GM12878 (cell line): ENCODE measurements at places on chromosomes 3 and 15.

- H3K27ac ChIP-seq = no peak overlapping the region
- H3K4me1 ChIP-seq = no peaks in the 10 kb centered on the region
- DNase-seq = no peak
Observed at GRCh38 chr15:57322602-57323250, 53.6 kb upstream of the CGNL1 start.

GRCh38 chr3:195040094-195040493, 230.9 kb downstream of the XXYLT1 start:
- no peak overlapping the region for H3K4me3 ChIP-seq
- no peak for DNase-seq
- H3K4me1 ChIP-seq = no peaks in the 10 kb centered on the region
- no peaks in the 10 kb centered on the region for H3K36me3 ChIP-seq
- no peaks in the 10 kb centered on the region; the same call in 1 of the 2 replicates for H3K27me3 ChIP-seq
- H3K27ac ChIP-seq = no peak overlapping the region

GRCh38 chr3:158568784-158569183, 2.2 kb upstream of the MLF1 start:
- 0 out of 2 replicates have a peak, but pooled peaks cover 2% of the 10 kb centered on the region for H3K27me3 ChIP-seq
- no peak for DNase-seq
- no peak overlapping the region for H3K27ac ChIP-seq
- H3K4me1 ChIP-seq = no peaks in the 10 kb centered on the region
- H3K36me3 ChIP-seq = no peaks in the 10 kb centered on the region

DNA sequence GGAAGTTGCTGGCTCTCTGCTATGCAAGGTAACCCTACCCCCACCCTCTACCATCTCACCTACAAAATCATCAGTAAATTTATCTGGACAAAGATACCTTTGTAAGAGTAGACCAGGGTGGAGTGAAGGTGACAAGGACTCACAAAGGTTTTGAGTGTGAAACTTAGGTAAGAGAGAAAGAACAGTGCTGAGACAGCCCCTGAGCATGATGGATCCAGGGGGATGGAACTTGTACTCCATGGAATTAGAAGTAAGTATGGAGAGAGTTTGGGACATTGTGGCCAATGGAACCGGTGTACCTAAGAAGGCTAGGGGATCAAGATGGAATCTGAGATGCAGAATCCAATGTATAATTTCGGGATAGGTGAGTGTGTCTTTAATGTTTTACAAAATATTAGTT, 153.0 kb upstream of the NSMCE3 start:
- no peak for DNase-seq
- H3K4me1 ChIP-seq = no peaks in the 10 kb centered on the region
- no peaks in the 10 kb centered on the region for H3K36me3 ChIP-seq
- H3K27ac ChIP-seq = no peak overlapping the region
- H3K27me3 ChIP-seq = no peaks in the 10 kb centered on the region

DNA sequence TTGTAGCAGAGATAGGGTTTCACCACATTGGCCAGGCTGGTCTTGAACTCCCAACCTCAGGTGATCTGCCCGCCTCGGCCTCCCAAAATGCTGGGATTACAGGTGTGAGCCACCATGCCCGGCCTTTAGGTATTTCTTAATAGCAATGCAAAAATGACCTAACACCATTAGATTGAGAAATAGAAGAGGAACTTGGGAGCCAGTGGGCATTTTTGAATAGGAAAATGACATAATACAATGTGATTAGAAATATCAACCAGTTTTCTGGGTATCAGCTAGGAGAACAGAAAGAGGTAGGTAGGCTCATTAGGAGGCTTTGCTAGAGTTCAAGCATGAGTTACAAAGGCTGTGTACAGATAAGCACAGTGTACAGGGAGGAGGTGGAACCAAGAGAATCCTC, 101.8 kb upstream of the TBC1D5 start:
- no peak for DNase-seq
- H3K4me1 ChIP-seq = no peaks in the 10 kb centered on the region
- H3K27ac ChIP-seq = no peak overlapping the region
- no peaks in the 10 kb centered on the region for H3K36me3 ChIP-seq
- H3K4me3 ChIP-seq = no peak overlapping the region
- no peaks in the 10 kb centered on the region for H3K27me3 ChIP-seq

DNA sequence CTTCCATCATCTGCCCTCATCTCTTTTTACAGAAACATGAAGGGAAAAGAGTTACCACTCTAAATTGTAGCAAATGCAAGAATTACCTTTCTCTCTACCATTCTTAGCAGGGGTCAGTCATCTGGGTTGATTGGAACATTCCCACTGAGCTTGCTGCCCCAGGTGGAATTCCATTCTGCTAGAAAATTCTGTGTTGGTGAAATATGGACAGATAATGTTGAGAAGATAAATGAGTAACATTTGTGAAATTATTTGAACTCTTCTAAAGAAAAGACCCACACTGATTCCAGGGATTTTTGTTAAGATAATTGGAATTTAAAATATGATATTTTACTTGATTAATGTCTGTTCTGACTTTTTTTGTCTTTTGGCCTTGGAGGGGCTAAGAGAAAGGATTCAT, 11.0 kb upstream of the CPA3 start:
- H3K4me1 ChIP-seq = no peaks in the 10 kb centered on the region
- no peak overlapping the region for H3K4me3 ChIP-seq
- no peaks in the 10 kb centered on the region for H3K36me3 ChIP-seq
- H3K27ac ChIP-seq = no peak overlapping the region

GRCh38 chr3:116052602-116053001, 392.7 kb downstream of the LSAMP start:
- H3K4me3 ChIP-seq = no peak overlapping the region
- H3K27me3 ChIP-seq = no peaks in the 10 kb centered on the region
- H3K36me3 ChIP-seq = no peaks in the 10 kb centered on the region
- no peak overlapping the region for H3K27ac ChIP-seq

DNA sequence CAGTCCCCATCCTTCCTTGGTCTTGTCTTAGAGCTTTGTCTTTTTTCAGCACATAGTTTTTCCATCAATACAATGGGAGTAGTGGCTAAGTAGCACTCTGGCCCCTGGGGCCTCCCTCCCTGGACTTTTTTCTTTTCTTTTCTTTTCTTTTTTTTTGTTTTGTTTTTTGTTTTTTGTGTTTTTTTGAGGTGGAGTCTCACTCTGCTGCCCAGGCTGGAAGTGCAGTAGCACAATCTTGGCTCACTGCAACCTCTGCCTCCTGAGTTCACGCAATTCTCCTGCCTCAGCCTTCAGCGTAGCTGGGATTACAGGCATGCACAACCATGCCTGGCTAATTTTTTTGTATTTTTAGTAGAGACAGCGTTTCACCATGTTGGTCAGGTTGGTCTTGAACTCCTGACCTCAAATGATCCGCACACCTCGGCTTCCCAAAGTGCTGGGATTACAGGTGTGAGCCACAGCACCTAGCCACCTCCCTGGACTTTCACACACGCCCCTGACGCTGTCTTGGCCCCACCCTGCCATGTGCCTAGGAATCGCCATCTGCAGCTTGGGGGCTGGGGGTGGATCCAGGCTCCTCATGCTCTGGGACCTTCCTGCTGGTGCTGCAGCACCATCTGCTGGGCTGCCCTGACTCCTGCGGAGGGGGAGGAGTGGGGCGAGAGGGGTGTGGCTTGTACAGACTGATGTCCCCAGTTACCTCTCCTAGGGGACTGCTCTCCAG, 2.8 kb downstream of the C15orf39 start:
- H3K36me3 ChIP-seq = peaks cover 41% of the 10 kb centered on the region
- no peaks in the 10 kb centered on the region for H3K27me3 ChIP-seq
- peak; percentile 79 for DNase-seq

DNA sequence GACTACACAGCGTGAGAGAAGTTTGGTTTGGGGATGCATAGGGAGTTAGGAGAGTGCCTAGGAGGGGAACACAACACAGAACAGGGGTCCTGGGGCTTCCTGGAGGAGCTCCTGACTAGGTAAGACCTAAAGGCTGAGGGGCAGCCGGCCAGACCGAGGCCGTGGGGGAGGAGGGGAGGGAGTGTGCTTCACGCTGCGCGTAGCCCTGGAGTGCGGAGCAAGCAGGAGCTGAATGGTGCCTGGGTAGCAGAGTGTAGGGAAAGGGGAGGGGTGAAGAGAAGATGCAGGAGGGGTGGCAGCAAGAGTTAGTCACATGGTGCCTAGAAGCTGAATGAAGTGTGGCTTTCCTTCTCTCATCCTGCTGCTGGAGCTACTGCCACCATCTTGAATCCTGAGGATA, 32.4 kb upstream of the HHATL start:
- no peak for DNase-seq

DNA sequence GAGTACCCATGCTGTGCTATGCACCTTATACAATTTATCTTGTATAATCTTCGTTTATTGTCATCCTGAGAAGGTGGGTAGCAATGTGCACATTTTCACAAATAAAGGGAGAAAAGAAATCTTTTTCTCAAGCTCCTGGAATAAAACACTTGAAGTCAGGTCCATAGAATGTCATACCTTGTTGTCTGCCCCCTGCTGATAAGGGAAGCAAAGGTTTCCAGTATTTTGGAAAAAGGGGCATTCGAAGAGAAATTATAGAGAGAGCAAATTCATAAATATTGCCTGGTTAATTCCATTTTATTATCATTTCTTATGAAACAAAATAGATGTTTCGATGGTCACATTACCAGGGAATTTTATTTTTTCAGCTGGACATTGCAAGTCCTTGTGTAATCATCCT, 277.8 kb downstream of the RAP2B start:
- H3K4me1 ChIP-seq = no peaks in the 10 kb centered on the region
- no peak overlapping the region for H3K27ac ChIP-seq
- no peaks in the 10 kb centered on the region for H3K27me3 ChIP-seq
- no peak for DNase-seq

- H3K27me3 ChIP-seq = no peaks in the 10 kb centered on the region
- DNase-seq = no peak
- H3K36me3 ChIP-seq = peaks cover 10% of the 10 kb centered on the region
- no peak overlapping the region for H3K27ac ChIP-seq
Observed at GRCh38 chr3:97952280-97952679, 20.0 kb downstream of the RIOX2 start.

GRCh38 chr3:134458406-134458945, 27.3 kb downstream of the ANAPC13 start:
- peaks cover 10% of the 10 kb centered on the region for H3K27me3 ChIP-seq
- H3K27ac ChIP-seq = no peak overlapping the region
- H3K4me3 ChIP-seq = no peak overlapping the region

GRCh38 chr3:195752066-195752465, 31.3 kb downstream of the MUC20 start:
- no peaks in the 10 kb centered on the region; the same call in 1 of the 2 replicates for H3K27me3 ChIP-seq
- H3K27ac ChIP-seq = no peak overlapping the region
- H3K4me1 ChIP-seq = no peaks in the 10 kb centered on the region
- DNase-seq = no peak

- H3K36me3 ChIP-seq = no peaks in the 10 kb centered on the region
- no peak overlapping the region for H3K4me3 ChIP-seq
- H3K27ac ChIP-seq = no peak overlapping the region
- no peaks in the 10 kb centered on the region for H3K4me1 ChIP-seq
Observed at GRCh38 chr15:70341566-70341965, 243.8 kb upstream of the TLE3 start.

GRCh38 chr3:143080196-143080595, 39.4 kb upstream of the CHST2 start:
- H3K4me3 ChIP-seq = no peak overlapping the region
- H3K27me3 ChIP-seq = no peaks in the 10 kb centered on the region
- no peak for DNase-seq
- H3K4me1 ChIP-seq = peaks cover 35% of the 10 kb centered on the region

- H3K27ac ChIP-seq = no peak overlapping the region
- no peaks in the 10 kb centered on the region for H3K27me3 ChIP-seq
- no peaks in the 10 kb centered on the region for H3K4me1 ChIP-seq
- H3K4me3 ChIP-seq = no peak overlapping the region
- no peak for DNase-seq
Observed at GRCh38 chr3:23019596-23020300, 183.4 kb upstream of the UBE2E2 start.

GRCh38 chr3:40382617-40382979, 4.4 kb upstream of the ENTPD3 start:
- H3K27me3 ChIP-seq = peaks cover 11% of the 10 kb centered on the region; the same call in 1 of the 2 replicates
- no peak for DNase-seq
- H3K36me3 ChIP-seq = no peaks in the 10 kb centered on the region

DNA sequence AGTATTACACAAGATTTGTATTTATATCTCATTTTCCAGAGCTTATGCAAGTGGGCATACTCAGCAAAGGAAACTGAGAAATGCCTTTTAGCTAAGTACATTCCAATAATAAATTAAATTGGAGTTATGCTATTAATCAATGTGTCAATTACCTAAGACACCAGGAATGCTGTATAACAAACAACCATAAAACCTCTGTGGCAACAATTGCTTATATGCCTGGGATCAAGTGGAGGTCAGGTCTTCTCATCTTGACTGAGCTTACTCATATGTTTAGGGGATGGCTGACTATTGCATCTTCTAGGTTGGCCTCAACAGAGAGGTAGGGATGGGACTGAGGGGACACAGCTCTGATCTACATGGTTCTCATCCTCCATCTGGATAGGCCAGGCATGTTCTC, 30.7 kb downstream of the CD200R1L start:
- peaks cover 19% of the 10 kb centered on the region for H3K4me1 ChIP-seq
- H3K27ac ChIP-seq = no peak overlapping the region
- H3K36me3 ChIP-seq = no peaks in the 10 kb centered on the region
- no peak for DNase-seq

DNA sequence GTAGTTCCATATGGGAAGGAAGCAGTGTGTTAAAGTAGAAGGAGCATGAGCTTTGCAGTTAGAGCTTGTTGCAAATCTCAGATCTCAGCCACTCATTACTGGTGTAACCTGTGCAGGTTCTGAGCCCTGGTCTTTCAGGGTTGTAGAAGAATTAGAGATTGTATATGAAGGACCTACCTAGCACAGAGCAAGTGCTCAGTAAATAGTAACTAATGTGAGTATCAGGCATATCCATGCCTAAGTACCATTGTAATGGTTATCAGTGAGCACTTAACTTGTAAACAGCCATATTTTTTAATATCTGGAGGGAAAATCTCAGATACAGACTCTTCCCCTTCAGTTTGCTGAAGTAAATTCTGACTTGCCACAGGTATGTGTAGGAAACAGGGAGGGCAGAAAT, 59.3 kb downstream of the MAP6D1 start:
- H3K27me3 ChIP-seq = no peaks in the 10 kb centered on the region
- no peak overlapping the region for H3K27ac ChIP-seq
- peaks cover 3% of the 10 kb centered on the region; the same call in 1 of the 2 replicates for H3K36me3 ChIP-seq
- H3K4me1 ChIP-seq = no peaks in the 10 kb centered on the region

DNA sequence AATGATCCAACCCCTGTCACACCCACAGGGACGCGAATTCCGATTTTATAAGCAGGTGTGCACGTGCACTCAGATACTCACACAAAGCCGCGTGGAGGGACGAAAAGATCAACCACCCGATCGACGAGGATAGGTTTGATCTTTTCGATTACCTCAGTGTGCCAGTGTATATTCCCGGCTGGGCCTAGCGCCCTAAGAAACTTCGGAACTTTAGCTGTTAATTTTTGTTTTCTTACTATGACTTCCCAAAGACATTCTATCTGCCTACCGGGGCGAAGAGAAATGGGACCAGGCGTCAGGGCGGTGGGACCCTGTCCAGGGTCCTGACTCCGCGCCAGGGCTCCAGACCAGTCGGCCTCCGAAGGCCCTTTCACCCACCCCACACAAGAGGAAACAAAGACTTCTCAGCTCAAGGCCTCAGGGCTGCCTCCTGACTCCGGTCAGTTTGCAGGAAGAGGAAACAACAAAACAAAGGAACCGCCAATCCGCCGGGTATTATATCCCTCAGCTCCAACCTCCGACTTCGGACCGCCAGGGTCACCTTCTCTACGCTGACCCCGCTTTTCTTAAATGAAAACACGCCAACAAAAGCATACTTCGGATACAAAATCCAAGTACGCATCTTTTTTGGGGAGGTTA, 6.8 kb downstream of the ONECUT1 start:
- no peaks in the 10 kb centered on the region for H3K36me3 ChIP-seq
- DNase-seq = no peak
- H3K27me3 ChIP-seq = peaks cover 25% of the 10 kb centered on the region
- no peak overlapping the region for H3K27ac ChIP-seq
- peaks cover 9% of the 10 kb centered on the region for H3K4me1 ChIP-seq

- H3K36me3 ChIP-seq = peaks cover 4% of the 10 kb centered on the region
- no peak overlapping the region for H3K4me3 ChIP-seq
- H3K27me3 ChIP-seq = no peaks in the 10 kb centered on the region
- H3K27ac ChIP-seq = no peak overlapping the region
Observed at GRCh38 chr15:57245714-57246113, 130.6 kb upstream of the CGNL1 start.
